LHCN-M2 (cell line): ENCODE measurements at places on chromosomes 5 and 9. TPM values are rescaled to one million over a fixed set of nuclear protein-coding genes. Genes with fewer than 3 reads are reported as not detected.

Gene LURAP1L
- 3.3 and 4.4 TPM in 2 replicates for total RNA-seq

- no peak for DNase-seq
Measured at GRCh38 chr9:116576386-116576785, 110.7 kb upstream of the TRIM32 start.

Gene RNF183
- total RNA-seq, result not detected in 2 replicates

Gene SLC34A1
- total RNA-seq, result not detected in 2 replicates

DNA sequence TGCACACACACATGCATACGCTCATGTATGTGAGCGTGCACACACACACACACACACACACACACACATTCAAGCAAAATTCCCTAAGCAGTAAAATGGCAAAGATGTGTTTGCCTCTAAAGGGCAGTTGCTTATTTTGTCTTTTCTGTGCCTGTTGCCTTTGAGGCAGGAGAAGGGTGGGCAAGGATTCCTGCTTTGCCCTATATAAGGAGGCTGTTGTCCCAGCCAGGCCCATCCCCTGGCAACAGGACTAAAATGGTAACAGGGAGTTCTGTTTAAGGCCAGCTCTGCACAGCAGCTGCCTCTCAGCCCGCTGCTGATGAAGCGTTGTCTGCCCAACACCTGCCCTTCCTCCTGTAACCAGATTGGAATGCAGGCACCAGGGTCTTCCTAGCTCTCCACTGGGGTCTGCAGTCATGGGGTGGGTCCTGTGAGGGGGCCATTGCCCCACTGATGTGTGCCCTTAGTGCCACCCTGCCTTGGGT is 64.4 kb downstream of the PPARGC1B start:
- DNase-seq, result peak; percentile 34

- DNase-seq, result no peak
Measured at GRCh38 chr5:80170117-80170535, 85.7 kb downstream of the SERINC5 start.

DNA sequence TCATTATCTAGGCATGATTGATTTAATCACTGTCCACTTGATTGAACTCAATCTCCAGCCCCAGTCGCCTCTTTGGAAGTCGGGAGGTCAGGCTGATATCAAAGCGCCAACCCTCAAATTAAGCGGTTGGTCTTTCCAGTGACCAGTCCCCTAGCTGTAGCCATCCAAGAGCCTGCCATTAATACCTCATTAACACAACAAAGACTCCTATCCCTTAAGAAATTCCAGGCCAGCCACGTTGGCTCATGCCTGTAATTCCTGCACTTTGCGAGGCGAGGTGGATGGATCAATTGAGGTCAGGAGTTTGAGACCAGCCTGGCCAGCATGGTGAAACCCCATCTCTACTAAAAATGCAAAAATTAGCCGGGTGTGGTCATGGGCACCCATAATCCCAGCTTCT is 27.4 kb upstream of the GCNT1 start:
- DNase-seq, result no peak

- no peak for DNase-seq
Measured at GRCh38 chr5:157130925-157131324, 11.7 kb downstream of the MED7 start.

- no peak for DNase-seq
Measured at GRCh38 chr9:4313144-4313543, 13.3 kb upstream of the GLIS3 start.

DNA sequence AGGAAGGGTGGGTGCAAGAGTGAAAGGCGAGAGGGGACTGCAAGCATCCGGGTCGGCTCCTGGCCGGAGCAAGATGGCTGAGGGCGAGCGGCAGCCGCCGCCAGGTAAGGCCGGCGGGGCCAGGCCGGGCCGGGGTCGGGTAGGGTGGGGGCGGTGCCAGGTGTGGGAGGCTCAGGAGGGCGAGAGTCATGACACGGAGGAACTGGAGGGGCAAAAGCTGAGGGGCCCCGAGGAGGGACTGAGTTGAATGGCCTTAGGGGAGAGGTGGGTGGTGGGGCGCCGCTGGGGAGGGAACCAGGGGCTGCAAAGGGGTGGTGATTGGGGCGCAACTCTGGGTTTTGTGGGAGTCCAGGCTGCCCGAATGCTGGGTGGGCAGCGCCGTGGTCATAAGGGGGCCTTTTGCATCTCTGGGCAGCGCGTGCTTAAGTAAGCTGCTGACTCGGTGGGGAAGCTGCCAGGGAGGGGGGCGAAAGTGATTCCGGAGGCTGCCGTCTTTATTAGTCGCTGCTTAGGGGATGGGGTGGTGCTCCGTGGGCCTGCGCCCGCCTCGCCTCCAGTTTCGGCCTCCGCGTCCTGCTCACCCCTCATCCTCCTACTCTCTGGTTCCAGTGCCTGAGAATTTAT is 425 bp downstream of the PTPA start:
- DNase-seq, result peak; percentile 22

DNA sequence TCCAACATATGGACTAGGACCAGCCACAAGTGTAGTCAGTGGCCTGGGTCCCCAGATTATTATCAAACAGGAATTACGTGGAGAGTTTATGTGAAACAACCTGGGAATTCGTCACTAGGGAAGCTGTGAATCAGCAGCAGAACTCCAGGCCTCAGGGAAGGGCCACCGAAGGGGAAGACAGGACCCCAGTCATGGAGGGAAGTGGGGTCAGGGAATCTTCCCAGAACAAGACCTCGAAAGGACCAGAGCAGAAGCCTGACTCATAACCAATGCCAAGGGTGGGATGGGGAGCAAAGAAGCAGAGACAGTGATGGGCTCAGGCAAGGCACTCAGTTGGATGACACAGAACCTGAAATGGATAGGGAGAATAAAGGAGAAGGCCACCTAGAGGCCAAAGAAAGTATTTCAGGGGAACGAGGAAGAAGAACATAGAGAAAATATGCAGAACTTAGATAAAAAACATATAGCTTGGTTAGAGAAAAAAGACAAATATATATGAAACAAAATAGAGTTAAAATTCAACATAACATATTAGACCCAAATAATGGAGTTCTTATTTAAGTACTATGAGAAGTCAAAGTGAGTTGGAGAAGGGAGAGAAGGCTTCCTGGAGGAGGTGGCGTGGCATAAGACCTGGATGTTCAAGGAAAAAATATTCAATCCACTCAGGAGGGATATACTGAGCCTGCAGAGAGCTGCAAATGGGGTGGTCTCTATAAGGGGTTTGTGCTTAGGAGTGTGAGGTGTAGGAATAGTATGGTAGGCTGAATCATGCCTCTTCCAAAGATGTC is 66.7 kb upstream of the CAST start:
- DNase-seq, result peak; percentile 34

DNA sequence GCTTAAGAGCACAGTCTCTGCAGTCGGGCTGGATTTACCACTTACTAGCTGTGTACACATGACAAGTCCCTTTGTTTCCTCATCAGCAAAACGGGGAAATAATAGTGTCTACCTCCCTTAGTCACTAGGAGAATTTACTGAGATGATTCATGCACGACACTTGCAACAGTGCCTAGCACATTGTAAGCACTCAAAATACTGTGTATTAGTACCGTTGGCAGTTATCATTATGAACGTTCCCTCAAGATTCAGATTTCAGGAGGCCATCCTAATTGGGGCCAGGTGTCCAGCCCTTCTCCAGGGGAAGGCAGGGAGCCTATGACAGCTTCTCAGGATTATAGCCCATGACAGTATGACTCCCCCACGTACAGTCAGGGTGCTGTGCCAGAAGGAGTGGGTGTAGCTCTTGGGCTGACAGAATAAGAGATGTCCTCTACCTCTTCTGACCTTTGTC is 164.3 kb downstream of the DOCK2 start:
- peak; percentile 30 for DNase-seq

- DNase-seq, result no peak
Measured at GRCh38 chr9:115880221-115880885, 273.2 kb upstream of the PAPPA start.

Gene CDHR2
- not detected in 2 replicates for total RNA-seq

DNA sequence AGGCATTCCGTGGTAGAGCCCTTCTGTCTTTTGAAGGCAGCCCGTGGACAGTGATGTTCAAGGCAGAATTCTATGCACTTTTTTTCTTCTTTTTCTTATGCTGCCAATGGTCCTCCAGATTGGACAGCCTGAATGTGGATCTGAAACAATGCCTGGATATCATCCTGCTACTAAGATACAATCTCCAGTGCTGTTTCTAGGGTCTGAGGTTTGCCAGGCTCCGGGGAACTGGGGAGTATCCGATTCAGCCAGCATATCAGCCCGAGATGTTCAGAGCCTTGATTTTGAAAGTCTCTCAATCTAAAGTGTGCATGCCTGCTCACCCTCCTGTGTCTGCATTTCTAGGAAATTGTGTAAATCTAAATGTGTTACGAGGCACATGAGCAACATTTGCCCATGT is 103.8 kb upstream of the WWC1 start:
- DNase-seq, result no peak

DNA sequence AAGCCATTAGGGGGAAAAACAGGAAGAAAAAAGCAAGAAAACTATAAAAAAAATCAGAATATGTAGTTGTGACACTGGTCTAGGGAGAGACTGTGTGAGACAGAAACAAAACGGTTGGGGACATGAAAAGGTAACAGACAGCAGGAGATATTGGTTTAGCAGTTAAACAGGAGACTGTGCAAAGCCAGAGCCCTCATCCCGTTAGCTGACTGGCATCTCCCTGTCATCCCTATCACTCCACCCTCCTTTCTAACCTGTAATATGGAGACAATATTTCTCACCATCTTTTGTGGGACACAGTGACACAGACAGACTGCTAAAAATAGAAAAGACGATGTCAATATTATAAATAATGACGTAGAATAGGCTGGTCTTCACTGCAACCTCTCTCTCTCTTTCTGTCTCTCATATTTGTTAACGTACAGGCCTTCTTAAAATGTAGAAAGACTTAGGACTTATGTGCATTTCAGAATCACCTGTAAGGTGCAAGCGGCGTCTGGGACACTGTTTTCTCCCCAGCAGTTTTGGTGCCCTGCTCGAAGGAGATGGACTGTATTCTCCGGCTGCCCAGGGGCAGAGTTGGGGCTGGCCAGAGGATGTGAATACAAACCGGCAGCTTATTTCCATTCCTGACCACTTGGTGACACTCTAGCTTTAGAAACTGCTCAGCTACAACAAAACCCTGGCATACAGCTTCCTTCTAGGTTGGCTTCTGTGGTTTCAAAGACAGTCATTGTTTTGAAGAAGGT is 190.6 kb downstream of the MAT2B start:
- DNase-seq, result peak; percentile 46

Gene CDX1
- total RNA-seq, result not detected in 2 replicates

Gene XPA
- total RNA-seq, result 6.3 and 8.5 TPM in 2 replicates

DNA sequence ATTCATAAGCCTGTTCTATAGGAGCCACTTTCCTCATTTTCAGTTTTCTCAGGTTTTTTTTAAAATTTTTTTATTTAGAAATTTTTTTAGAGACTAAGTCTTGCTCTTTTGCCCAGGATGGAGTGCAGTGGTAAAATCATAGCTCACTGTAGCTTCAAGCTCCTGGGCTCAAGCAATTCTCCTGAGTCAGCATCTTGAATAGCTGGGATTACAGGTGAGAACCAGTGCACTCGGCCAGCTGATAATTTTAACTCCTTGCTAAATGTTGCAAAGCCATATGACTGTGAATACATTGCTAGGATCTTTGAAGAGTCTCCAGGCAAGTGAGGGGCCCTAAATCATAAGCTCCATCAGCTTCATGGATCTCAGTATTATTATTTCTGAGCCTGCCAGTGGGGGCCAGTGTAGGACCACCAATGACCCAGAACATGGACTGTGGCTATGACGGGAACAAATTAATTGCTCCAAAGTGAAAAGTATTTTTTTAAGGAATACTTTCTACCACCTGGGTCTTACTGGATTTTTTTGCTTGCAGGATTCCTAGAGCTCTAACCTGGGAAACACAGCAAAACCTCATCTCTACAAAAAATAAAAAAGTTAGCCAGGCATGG is 5.7 kb upstream of the GAPVD1 start:
- no peak for DNase-seq

Gene TBC1D2
- total RNA-seq, result 19.9 and 22.2 TPM in 2 replicates

Gene IL5
- not detected in 2 replicates for total RNA-seq

Gene PCDHA6
- not detected in 2 replicates for total RNA-seq

Gene LOX
- 19.5 and 26.4 TPM in 2 replicates for total RNA-seq

Gene UBTD2
- 17.6 and 26.1 TPM in 2 replicates for total RNA-seq

GRCh38 chr9:35760651-35761050 is 6.6 kb upstream of the MSMP start:
- DNase-seq, result peak; percentile 58

DNA sequence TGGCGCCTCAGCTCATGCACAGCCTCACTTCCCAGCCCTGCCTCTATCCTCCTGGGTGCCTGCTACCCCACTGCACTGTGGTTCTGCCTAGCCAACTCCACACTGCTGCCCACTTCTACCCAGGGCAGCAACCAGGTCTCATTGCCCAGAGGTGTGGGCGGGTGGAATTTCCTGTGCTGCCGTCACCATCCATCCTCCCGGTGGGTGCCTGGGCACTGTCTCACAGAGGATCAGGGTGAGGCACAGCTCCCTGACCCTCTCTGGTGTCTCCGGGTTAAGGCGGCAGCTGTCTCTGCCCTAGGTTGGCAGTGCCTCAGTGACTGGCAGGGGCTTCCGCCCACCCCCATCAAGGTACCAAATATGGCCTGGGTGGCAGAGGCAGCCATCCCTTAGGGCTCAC is 4.3 kb upstream of the MTMR12 start:
- no peak for DNase-seq

Gene GRAMD2B
- 16.3 and 23.1 TPM in 2 replicates for total RNA-seq

Gene RETREG1
- total RNA-seq, result 2.4 and 4.0 TPM in 2 replicates

- DNase-seq, result peak; percentile 60
Measured at GRCh38 chr5:139243425-139243970, 45.3 kb upstream of the SIL1 start.

DNA sequence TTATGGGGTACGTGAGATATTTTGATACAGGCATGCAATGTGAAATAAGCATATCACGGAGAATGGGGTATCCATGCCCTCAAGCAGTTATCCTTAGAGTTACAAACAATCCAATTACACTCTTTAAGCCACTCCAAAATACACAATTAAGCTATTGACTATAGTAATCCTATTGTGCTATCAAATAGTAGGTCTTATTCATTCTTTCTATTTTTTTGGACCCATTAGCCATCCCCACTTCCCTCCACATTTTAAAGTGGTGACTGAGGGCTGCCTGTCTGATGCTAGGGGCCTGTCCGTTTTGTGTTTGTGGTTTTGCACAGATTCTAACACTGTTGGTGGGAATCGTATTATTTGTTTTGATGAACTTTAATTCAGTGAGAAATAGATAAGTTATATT is 129.7 kb upstream of the DHFR start:
- no peak for DNase-seq

- DNase-seq, result no peak
Measured at GRCh38 chr9:83977196-83977595, 2.8 kb downstream of the HNRNPK start.

GRCh38 chr5:111859031-111859430 is 102.0 kb upstream of the NREP start:
- no peak for DNase-seq
